ENCODE measurements at places on chromosomes 6 and 20. TPM values are rescaled to one million over a fixed set of nuclear protein-coding genes. Genes with fewer than 3 reads are reported as not detected.

NKX2-4 gene
- polyA plus RNA-seq = 0.12 TPM

PLCB1 gene
- 2.6 TPM for polyA plus RNA-seq

MMP24 gene
- polyA plus RNA-seq = 27.2 TPM

DNA sequence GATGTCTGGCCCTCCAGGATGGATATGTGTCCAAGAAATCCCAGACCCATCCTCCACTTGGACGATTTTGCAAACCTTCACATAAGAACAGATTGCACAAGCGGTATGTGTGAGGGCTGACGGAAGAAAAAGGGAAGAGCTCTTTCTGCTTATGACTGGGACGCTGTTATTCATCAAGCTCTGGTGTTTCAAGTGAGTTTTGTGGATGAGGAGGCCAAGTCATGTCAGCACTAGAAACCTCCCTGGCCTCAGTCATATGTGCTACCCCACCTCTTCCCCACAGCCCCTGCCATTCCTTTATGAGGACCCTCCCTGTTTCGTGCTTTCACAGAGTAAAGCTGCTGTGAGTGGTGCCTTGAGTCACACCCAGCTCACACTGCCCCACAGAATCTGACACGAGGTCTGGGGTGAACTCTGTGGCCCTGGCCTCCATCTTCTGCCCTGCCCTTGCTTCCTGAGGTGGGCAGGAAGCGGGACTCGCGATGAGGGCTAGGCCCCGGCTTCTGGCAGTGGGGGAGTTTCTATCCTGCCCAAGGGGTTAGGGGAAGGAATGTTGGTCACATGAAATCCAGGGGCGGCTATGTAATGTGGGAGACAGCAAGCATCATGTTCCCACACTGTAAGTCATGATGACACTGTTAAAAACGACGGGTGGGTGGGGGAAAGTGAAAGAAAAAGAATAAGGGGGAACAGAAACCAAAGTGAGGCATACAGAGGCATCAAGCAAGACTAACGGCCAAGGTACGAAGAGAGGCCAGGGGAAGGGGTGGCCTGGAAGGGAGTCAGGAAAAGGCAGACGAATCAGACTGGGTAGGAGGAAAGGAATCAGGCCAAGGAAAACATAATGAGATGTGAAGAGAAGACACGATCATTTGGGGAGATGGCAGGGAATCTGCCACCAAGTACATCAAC lies 78.1 kb downstream of the PRDM1 start:
- DNase-seq = no peak

DNA sequence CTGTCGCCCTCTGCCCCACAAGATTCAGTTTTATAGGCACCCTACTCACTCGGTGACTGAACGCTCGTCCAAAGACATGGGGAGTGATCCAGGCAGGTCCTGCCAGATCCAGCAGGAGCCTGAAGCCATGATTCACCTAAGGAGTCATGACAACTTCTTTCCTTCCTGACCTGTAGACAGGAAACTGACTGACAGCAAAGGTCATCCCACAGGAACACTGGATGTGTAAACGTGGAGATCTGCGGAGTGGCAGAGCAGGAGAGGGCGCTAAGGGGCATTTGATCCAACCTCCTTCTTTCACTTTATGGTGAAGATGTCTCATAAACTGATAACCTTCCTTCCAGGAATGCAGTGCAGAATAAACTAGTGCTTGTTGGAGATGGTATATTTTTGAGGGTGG lies 192.2 kb downstream of the GJA10 start:
- DNase-seq = no peak

MKKS gene
- 15.9 TPM for polyA plus RNA-seq

GRCh38 chr6:30800871-30801270 lies 56.5 kb upstream of the IER3 start:
- no peak for DNase-seq

GRCh38 chr20:51667002-51667408 lies 101.2 kb downstream of the ATP9A start:
- DNase-seq = no peak

- no peak for DNase-seq
These were observed 105.3 kb downstream of the PRDM13 start for GRCh38 chr6:99711925-99712324.

CRISP3 gene
- polyA plus RNA-seq = not detected

DNA sequence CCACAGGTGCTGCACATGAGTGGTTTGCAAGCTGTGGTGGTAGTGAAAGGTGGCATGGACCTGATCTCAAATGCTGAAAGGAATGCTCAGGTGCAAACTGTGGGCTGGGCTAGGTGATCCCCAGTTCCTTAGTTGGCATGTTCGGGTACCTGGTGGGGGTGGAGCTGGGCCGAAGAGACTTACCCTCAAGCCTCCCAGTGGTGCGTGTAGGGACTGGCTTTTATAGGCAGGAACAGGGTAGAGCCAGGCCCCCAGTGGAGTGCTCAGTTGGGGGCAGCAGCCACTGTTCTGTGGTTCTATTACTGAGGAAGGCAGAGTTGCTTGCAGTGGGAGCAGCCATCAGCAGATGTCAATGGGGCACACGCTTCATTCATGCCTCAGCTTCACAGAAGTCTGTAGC lies 399.8 kb downstream of the HTR1B start:
- DNase-seq = no peak

NCOA5 gene
- 18.0 TPM for polyA plus RNA-seq

- no peak for DNase-seq
These were observed 13.9 kb downstream of the MACROD2 start for GRCh38 chr20:14009208-14009607.

ALDH8A1 gene
- 0.08 TPM for polyA plus RNA-seq

- no peak for DNase-seq
These were observed 15.5 kb upstream of the NNAT start for GRCh38 chr20:37505263-37506151.

CCN6 gene
- not detected for polyA plus RNA-seq
